NCI-H524 treated with DMSO at 0.1 percent for 48 hours (cell line): ENCODE measurements at places on chromosomes 1 and 21.
A peak's percentile ranks its signal among the peaks of the same experiment; 100 is the strongest.

DNA sequence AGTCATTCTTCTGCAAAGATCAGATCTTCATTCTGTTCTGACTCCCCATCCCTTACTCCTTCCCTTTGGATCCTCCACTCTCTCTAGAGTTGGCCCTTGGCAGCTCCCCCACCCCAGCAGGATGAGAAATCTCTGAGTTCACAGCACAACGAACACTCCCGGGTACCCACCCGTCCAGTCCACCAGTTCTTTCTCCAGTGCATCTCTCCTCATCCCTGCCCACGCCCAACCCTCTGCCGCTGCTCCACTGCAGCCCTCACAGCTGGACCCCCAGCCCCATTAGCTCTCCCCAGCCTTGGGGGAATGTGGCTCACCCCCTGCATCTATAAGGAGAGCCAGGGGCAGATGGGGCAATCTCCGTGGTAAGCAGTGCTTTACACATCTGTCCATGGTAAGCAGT lies 125.7 kb downstream of the MATN1 start:
- DNase-seq = no peak

- DNase-seq = no peak
Observed at GRCh38 chr1:92826792-92827191, 5.0 kb upstream of the RPL5 start.

GRCh38 chr1:248589334-248589733 lies 8.2 kb downstream of the OR2T10 start:
- no peak for DNase-seq

DNA sequence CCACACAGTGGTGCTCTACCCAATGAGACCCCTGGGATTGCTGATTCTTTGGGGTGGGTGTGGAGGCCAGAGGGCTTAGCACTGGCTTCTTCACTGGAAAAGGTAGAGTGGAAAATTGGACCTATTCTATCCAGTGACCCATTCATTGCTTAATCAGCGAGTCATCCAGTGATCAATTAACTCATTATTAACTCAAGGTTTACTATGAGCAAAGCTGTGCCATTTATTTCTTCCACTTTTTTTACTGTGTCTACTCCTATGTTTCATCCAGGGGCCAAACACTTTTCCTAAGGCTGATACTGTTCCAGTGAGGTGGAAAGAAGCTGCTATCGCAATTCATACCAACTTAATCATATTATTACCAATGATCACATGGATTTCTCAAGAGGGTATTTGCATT lies 363.9 kb downstream of the RPS6KC1 start:
- DNase-seq = no peak

- DNase-seq = no peak
Observed at GRCh38 chr1:71473331-71473730, 392.5 kb upstream of the ZRANB2 start.

DNA sequence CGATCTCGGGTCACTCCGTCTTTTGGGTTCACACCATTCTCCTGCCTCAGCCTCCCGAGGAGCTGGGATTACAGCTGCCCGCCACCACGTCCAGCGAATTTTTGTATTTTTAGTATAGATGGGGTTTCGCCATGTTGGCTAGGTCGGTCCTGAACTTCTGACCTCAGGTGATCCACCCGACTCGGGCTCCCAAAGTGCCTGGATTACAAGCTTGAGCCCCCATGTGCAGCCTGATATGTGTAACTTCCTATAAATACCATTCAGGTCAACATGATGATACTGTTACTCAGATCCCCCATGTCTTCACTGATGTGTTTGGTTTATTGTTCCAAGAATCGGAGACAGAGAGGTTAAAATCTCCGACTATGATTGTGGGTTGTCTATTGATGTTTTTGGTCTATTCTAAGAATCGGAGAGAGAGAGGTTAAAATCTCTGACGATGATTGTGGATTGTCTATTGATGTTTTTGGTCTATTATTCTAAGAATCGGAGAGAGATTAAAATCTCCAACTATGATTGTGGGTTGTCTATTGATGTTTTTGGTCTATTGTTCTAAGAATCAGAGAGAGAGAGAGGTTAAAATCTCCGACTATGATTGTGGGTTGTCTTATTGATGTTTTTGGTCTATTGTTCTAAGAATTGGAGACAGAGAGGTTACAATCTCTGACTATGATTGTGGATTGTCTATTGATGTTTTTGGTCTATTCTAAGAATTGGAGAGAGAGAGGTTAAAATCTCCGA lies 17.0 kb downstream of the C1orf159 start:
- DNase-seq = no peak

- no peak for DNase-seq
Observed at GRCh38 chr1:62355095-62355494, 35.9 kb upstream of the KANK4 start.

DNA sequence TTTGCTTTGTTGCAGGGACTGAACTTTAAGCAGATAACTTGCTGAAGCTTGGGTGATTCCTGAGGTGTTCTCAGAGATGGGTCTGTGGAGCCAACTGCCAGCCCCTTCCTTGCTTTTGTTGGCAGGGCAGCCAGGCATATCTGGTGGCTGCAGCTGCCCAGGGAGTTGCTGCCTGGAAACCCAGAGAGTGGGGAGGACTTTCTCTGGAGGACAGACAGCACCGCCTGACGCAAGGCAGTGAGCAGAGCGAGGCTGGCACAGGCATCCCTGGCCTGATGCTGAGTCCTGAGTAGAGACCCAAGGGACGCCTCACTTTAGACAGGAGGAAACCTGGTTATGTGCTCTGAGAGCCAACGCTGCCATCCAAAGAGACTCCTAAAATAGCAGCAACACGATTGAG lies 9.8 kb upstream of the OLFML2B start:
- no peak for DNase-seq

- no peak for DNase-seq
Observed at GRCh38 chr21:19286876-19287275, 883.3 kb upstream of the TMPRSS15 start.

- no peak for DNase-seq
Observed at GRCh38 chr1:189697113-189697512, 780.6 kb downstream of the BRINP3 start.

GRCh38 chr1:54163573-54163972 lies 10.8 kb upstream of the CDCP2 start:
- no peak for DNase-seq

DNA sequence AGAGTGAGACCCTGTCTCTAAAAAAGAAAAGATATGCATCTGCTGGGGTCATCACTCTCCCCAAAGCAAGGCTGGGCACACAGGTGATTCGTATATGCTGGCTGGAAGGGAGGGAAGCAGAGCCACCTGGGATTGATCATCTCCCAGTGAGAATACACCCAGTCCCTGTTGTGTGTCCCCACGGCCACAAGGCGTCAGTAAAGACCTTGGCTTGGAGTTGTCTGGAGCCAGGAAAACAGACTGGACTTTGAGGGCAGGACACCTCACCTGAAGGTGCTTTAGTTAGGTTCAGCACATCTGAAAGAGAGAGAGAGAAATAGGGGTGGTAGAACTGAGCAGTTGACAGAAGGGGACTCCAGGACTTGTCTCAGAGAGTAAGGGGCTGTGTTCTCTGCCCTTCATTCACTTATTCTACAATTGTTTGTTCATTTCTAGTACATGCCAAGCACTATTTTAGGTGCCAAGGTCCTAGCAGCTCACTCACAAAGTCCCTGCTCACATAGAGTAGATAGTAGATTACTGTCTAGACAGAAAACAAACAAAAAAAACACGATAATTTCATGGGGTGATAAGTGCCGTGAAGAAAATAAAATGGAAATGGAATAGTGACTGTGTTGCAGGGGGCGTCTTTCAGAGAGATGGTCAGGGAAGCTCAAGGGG lies 13.5 kb downstream of the CITED4 start:
- no peak for DNase-seq

- no peak for DNase-seq
Observed at GRCh38 chr1:65075123-65075976, 72.7 kb upstream of the AK4 start.

- no peak for DNase-seq
Observed at GRCh38 chr1:17673329-17674072, 81.6 kb upstream of the ACTL8 start.

- no peak for DNase-seq
Observed at GRCh38 chr1:176479971-176480370, 17.0 kb downstream of the PAPPA2 start.

GRCh38 chr1:210597555-210598134 lies 268.9 kb downstream of the HHAT start:
- no peak for DNase-seq

DNA sequence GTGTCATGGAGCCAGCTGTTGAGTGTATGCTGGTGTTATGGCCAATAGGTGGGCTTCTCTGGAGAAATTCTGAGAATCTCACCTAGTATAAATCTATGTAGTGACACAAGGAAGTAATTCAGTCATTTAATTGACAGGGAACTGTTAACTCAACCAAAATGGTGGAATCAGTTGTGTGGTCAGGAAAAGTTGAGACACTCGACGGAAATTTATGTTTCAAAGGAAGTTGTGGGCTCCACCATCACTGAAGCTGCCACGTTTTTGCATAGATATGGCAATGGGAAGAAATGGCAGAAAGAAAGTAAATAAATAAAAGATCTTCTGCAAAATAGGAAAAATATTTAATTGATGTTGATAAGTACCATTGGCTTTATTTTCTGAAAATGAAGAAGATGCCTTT lies 84.5 kb downstream of the ATP6V1G3 start:
- DNase-seq = no peak

DNA sequence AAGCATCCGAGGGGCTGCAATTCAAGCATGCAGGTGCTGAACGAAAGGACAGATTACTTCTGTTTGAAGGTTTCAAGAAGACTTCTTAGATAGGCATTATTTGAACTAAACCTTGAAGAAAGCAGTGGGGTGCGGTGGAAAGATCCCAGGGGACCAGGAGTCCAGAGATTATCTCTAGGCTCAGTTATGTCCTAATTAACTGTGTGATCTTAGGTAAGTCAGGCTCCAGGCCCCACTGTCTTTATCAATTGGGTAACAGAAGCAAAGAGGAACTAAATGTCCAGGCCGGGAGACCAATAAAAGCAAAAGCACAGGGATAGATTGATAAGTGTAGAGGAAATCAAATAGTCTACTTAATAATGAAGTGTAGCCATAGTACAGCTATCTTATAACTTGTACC lies 72.9 kb upstream of the CDC42BPA start:
- no peak for DNase-seq

DNA sequence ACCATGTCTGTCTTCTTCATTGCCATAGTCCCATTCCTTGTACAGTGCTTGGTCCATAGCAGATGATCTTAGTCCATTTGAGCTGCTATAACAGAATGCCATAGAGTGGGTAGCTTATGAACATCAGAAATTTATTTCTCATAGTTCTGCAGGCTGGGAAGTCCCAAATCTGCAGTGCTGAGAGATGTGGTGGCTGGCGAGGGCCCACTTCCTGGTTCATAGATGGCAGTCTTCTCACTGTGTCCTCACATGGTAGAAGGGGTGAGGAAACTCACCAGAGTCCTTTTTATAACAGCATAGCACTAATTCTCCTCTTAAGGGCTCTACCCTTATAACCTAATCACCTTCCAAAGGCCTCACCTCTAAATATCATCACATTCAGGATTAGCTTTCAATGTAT lies 23.1 kb upstream of the RAP1A start:
- DNase-seq = no peak

- DNase-seq = peak; percentile 22
Observed at GRCh38 chr1:159821171-159821867, 5.4 kb upstream of the SLAMF8 start.

DNA sequence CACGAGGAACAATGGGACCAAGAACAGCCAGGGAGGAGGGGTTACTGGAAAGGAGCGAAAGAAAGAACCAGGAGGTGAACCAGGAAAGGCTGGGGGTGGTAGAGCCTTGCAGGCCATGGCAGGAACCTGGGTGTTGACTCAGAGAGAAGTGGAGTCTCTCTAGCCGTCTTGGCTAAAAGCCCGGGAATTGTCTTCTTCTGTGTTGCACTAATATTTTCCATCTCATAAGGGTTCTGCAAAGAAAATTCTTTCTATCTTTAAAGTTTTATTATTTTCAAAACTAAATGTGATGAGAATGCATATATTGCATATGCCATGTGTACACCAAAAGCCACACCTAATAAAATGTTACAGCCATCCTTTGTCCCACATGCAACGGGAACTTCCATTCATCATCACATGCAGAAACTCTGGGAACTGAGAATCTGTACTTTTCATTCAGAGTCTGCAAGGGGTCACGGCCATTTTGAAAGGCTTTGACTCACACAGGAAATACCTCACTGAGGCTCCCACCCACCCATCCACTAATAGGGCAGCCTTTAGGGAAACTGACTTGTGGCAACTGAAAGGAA lies 38.0 kb downstream of the ERG start:
- no peak for DNase-seq

DNA sequence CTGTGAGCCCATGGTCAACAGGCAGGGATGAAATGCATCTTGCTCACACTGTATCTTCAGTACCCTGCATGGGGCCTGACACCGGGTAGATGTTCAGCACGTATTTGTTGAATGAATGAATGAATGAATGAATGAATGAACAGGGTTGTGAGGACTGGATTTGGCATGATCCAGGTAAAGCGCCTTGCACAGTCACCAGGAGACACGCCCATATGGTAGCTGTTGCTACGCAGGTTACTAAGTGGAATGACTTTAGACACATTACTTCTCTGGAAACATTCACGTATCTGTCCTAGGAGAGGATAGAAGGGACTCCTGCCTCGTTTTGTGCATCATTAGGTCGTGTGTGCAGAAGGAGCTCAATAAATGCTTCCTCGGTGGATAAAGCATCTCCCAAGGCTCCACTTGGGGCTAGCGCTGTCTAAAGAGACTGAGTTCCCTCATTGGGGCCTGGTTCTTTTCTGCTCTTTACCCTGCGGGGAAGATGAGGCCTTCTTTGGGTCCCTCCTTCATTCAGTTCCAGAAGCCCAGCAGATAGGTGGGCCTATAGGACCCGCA lies 54.2 kb downstream of the NDUFS5 start:
- no peak for DNase-seq

- no peak for DNase-seq
Observed at GRCh38 chr1:209428241-209428921, 155.1 kb upstream of the CAMK1G start.

- DNase-seq = no peak
Observed at GRCh38 chr1:43422995-43423671, 30.6 kb downstream of the HYI start.

GRCh38 chr1:52677076-52677806 lies 20.9 kb downstream of the COA7 start:
- no peak for DNase-seq

DNA sequence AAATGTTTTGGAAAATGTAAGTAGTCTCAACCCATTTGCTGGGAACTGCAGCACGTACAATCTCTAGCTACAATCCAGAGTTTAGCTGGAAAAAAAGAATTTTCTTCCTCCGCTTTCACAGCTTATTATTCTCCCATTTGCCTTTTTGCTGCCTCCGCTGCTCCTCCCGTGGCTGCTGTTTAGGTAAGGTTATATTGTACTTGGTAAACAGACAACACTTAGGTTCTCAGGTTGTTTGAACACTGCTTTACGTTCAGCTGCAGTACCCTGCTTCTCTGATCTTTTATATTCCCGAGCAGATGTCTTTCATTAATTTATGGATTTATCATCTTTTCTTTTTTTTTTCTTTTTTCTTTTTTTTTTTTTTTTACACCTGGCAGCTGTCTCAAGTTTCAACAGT lies 14.3 kb downstream of the PROX1 start:
- DNase-seq = no peak

GRCh38 chr1:3000671-3001470 lies 20.4 kb upstream of the ACTRT2 start:
- DNase-seq = no peak
